ENCODE measurements at places on chromosomes 3 and 15.

- DNase-seq = no peak
Measured at GRCh38 chr3:152039887-152040286, 166.4 kb downstream of the SUCNR1 start.

DNA sequence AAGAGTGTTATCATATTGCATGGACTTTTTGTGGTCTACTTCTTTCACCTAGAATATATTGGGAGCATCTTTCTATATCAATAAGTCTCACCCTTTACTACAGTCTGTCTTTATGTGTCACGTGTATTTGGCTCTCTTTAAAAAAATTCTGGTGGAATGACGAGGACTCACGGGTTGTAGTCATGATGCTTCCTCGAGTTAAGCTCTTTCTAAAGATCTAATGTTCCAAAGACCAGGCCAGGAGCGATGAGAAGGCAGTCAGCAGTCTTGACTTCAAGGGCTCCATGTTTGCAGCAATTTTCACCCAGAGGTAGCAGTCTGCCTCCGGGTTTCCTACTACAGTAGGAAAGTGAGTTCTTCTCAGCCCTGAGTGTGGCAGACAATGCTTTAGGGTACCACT lies 88.9 kb downstream of the FRMD4B start:
- DNase-seq = no peak

GRCh38 chr15:44882499-44882968 lies 74.0 kb upstream of the TERB2 start:
- no peak for DNase-seq

DNA sequence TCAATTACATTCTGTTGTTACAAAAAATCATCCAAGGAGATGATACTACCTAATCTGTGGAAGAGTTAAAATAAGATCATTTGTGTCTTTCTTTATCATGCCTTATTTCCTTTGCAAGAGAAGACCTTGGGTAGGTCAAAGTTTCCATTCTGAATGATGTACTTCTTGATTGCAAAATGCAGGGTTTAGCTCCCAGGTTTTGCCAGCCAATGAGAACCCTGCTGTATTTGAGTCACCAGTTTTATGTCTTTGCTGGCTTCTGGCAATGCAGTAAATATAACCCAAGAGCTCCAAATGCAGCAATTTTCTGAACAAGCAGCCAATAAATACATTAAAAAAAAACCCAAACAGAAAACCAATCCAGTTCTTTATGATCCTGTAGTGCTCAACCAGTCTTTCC lies 204.9 kb downstream of the CADPS start:
- DNase-seq = no peak

- DNase-seq = no peak
Measured at GRCh38 chr3:88462230-88462629, 312.5 kb downstream of the C3orf38 start.

DNA sequence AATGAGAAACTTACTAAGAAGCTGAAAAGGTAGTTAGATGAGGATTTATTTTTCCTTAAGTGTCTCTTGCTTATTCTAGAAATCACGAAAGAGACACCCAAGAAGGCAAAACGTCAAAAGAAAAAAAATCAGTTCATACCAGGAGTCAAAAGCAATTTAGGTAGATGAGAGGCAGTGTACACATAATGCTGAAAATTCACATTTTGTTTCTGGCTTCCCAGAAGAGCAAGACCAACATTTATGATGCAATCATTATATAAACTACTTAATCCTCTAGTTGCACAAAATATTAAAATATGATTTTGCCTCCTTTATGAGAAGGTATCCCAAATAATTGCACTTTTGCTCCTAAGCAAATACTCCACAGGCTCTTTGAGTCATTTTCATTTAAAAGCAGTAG lies 228.0 kb downstream of the FMN1 start:
- no peak for DNase-seq

GRCh38 chr3:15822281-15822680 lies 24.5 kb upstream of the ANKRD28 start:
- no peak for DNase-seq

Data from hippocampal formation (tissue), 2 donors.